ENCODE measurements at places on chromosomes 11 and 22.

- no peak for DNase-seq
Measured at GRCh38 chr11:62854013-62854824, 14.8 kb upstream of the WDR74 start.

GRCh38 chr22:50676180-50676636 is 3.6 kb downstream of the SHANK3 start:
- no peak for DNase-seq

DNA sequence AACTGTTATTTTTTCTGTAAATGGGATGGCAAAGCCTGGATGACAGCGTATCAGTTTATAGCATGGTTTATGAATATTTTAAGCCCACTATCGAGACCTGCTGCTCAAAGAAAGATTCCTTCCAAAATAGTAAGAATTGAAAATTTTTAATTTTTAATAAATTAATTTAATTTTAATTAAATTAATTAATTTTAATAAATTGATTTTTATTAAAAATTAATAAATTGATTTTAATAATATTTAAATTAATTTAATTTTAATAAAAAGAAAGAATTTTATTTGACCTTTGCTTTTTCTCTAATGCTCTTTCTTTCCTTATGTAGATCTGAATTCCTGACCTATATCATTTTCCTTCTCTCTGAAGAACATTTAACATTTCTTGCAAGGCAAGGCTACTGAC is 62.9 kb downstream of the EXT2 start:
- no peak for DNase-seq

- no peak for DNase-seq
Measured at GRCh38 chr11:79430280-79430679, 10.6 kb downstream of the TENM4 start.

DNA sequence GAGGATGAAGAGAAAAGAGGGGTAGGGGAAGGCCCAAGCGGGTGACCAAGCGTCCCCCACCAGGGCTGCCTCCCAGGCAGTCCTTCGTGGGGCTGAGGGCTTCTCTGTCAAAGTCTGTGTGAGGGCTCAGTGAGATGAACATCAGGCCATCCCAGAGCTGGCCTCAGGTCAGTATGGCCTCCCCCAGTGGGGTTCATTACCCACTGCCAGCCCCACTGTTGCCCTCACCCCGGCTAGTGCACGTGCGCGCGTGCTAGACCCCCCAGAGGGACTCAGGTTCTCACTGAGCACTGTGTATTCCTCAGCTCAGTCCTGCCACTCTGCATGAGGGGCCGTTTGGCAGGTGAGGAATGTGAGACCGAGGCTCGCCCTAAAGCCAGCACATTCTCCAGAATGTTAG is 3.3 kb downstream of the KDELR3 start:
- DNase-seq, result no peak

DNA sequence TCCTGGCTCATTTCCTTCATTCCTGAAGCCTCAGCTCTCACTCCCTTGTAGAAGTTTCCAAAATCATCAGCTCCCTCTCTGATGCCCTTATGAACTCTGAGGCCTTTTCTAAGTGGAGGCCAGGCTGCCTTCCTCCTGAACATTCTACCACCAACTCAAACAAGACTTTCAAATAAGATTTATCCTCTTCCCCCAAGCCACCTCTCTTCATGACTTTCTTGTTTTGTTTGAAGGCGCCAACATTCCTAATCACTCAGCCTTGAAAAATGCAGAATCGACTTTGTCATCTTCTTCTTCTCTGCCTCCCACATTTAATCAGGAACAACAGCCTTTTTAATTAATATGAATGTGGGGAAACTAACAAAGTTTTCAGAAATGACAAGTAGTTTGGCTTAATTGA is 927.9 kb downstream of the OPCML start:
- no peak for DNase-seq

- no peak for DNase-seq
Measured at GRCh38 chr11:45303316-45303715, 17.2 kb upstream of the SYT13 start.

DNA sequence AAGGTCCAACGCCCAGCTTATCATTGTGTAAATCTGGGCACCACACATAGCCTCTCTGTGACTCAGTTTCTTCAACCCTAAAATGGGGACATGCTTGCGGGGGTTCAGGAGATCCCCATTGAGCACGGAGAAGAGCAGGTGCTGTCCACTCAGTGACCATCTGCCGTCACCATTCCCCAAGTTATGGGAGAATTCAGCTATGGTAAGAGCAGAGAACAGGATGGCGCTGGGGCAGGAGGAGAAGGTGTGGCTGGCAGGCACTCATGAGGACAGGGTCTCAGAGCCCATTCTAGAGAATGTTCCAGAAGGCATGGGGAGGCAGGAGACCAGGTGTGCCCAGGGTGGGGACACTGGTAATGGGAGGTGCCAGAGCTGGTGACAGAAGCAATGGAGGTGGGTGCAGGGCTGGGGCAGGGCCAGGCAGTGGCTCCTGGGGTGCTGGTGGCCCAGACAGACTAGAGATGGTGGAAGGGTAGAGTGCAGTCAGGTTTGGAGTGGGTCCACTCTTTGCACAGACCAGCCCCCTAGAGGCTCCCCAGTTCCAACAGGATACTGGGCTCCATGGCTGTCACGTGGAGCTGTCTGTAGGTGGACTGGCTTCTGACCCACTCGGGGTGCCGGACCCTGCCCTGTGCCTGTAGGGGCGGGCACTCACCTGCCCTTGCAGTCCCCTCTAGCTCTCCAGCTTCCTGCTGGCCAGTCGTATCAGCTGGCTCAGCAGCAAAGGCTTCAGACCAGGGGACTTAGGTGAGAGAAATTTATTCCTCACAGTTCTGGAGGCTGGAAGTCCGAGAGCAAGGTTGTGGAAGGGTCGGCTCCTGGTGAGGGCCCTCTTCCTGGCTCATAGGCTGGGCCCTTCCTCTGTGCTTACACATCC is 84.7 kb downstream of the CDKN1C start:
- DNase-seq, result peak; percentile 44

DNA sequence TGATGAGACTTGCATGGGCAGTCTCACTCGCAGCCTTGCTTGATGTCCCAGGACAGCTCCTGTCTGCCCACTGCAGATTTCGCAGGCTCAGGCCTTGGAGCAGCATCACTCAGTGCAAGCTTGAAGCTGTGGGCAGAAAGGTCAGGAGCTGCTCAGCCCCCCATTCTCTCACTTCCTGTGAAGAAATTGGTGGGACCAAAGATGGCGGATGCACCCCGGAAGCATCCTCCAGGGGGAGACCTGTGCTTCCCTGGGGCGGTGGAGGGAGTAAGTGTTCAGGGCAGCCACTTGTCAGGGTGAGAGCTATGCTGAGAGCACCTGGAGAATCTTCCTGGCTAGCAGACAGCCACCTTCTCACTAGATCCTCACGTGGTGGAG is 11.3 kb downstream of the PLAAT2 start:
- DNase-seq, result no peak

- no peak for DNase-seq
Measured at GRCh38 chr11:2417856-2418692, 17.5 kb downstream of the TSSC4 start.

DNA sequence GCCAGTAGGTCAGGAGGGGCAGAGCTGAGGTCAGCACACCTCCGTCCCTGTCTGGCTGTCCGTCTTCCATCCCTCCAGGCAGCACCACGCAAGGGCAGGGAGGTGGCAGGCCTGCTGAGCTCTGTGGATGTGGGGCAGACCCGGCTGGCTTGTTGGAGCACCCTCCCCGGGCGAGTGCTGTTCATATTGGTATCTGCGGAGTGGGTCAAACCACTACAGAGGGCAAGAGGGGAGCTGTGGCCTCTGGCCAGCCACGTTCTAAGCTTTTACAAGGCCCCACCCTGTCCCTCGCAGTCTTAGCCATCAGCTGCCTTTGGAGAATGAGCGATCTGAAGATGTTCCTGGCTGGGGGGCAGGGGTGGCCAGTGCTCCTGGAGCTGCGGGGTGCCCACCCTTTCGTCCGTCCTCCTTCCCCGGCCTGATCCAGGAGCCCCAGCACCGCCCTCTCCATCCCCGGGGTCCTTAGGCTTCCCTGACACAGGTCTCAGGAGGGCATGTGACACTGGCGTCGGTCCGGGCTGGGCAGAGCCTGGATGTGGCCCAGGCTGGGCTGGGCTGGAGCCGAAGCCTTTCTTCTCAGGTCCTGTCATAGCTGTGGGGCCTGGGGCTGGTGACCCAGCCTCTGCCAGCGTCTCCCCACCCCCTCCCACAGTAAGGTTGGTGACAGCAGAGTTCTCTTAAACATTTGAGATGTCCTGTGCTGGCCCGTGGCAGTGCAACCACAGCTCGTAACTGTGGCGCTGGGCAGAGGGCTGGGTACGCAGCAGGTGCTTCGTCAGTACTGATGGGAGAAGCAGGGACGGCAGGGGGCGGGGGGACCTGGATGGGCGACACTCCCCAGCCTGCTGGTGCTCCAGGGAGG is 31.7 kb upstream of the GRAMD4 start:
- DNase-seq, result no peak

GRCh38 chr22:39409516-39410029 is 10.0 kb downstream of the TAB1 start:
- no peak for DNase-seq

DNA sequence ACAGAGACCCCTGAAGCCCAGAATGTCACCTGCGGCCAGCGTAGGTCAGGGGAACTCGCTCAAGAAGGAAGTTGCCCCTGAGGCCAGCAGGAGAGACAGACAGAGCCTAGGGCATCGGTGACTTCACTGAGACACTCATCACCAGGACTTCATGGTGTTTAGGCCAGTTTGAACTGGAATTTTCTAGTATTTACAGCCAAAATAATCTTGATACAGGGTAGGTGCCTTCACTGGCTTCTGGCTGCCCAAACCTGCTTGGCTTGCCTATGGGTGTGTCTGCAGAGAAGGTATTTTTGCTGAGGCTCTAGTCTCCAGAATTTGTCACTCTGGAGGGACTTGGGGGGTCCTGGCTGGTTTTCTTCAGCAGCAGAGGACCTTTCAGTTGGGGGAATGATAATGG is 86.6 kb downstream of the FBXO7 start:
- DNase-seq, result no peak

- no peak for DNase-seq
Measured at GRCh38 chr11:4523666-4524065, 21.3 kb upstream of the OR52M1 start.

DNA sequence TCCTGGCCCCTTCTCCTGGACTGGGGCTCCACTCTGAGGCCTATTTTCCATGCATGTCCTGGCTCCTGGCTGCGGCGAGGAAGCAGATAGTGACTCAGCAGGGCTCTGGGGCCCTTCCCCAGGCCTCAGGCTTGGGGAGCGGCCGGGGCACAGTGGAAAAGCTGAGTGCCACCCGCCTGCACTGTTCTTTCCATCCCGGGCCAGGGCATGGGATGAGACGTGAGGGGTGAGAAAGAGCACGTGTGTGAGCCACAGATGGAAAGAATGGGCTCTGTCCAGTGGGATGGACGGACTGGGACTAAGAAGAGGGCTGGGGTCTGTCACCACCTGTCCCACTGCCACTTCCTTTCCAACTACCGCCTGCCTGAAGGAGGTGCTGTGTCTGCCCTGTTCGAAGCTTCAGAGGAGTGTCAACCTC is 12.8 kb downstream of the SLC37A2 start:
- no peak for DNase-seq

DNA sequence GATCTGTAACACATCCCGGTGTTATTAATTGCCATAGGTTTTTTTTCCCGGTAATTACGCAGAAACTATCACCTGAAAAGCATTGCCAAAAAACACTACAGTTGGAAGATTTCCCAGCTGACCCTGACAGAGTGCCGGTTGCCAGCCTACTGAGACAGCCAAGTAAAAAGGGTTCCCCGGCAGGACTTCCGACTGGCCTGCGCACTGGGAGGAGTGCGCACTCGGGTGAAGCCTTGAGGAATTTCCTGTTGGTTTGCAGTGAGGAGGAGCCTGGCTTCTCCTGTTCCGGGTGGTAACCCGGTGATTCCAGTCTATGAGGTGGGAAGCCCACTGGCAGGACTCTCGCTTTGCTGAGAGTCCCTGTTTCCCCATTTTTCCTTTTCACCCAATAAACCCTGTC is 52.1 kb downstream of the CNTF start:
- no peak for DNase-seq

DNA sequence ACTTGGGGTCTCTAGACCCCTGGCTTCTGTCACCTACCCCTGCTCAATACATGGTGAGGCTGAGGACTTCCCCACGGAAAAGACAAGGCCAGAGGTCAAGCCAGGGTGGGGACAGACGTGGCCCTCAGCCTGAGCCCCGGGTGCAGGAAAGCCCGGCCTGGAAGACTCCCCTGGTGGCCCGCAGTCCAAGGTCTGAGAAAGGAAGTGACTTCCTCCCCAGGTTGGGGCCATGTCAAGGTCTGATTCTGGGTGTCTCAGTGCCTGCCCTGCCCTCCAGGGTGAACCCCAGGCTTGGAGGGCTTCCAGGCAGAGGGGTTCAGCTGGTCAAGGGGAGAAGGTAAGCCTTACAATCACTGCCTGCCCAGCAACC is 3.9 kb downstream of the CTSD start:
- DNase-seq, result no peak

GRCh38 chr22:45905326-45905923 is 71.5 kb downstream of the WNT7B start:
- no peak for DNase-seq

DNA sequence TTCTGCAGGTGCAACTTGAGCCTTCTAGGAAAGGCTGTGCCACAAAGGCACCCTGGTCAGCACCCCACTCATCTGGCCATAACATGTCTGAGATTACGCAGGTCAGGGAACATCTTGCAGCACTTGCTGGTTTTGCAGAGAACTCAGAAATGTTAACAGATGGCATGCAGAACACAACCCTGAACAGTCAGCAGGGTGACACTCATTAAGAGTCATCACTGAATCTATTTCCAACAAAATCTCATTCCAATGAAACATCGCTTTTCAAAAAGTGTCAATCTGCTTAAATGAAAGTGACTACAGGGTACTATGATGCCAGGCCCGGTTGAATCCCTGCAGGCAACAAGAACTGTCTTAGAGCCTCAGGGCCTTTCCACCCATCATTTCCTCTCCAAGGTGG is 369.8 kb upstream of the CCDC90B start:
- no peak for DNase-seq

GRCh38 chr11:92198268-92198667 is 26.4 kb upstream of the FAT3 start:
- DNase-seq, result no peak

- no peak for DNase-seq
Measured at GRCh38 chr11:64094463-64095260, 58.9 kb downstream of the FLRT1 start.

DNA sequence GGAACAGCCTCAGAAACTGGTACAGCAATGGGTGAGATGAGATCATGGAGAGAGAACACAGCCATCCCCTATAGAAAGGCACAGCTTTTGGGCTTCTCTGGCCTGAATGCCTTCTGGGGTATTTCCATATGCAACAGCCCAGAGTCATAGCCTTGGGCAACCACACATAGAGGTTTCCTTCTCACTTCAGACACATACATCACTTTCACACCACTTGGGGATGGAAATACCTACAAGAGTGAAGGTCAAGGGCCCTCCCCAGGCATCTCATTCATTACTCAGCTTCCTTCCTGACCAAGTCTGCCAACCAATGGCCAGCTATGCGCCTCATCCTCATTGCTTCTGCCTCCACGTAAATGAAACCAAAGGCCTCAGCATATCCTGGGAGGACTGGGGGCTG is 17.7 kb upstream of the OLFML1 start:
- DNase-seq, result no peak

- DNase-seq, result no peak
Measured at GRCh38 chr11:128343870-128344269, 243.5 kb downstream of the ETS1 start.

GRCh38 chr11:120224972-120225909 is 14.4 kb downstream of the OAF start:
- peak; percentile 33 for DNase-seq

GRCh38 chr11:113771964-113772363 is 1.5 kb downstream of the ZW10 start:
- DNase-seq, result no peak

GRCh38 chr11:105034813-105035620 is at the start of gene CASP1:
Gene CASP1, minus strand, starts transcription at chr11:105035144. Its CDS starts 31 bp downstream, at chr11:105035113.
- peak; percentile 55 for DNase-seq

Measured in CD8-positive, alpha-beta memory T cell (primary cell).